ENCODE measurements at places on chromosomes 3 and 15.

- DNase-seq = no peak
Observed at GRCh38 chr3:26962492-26963360, 340.2 kb downstream of the LRRC3B start.

DNA sequence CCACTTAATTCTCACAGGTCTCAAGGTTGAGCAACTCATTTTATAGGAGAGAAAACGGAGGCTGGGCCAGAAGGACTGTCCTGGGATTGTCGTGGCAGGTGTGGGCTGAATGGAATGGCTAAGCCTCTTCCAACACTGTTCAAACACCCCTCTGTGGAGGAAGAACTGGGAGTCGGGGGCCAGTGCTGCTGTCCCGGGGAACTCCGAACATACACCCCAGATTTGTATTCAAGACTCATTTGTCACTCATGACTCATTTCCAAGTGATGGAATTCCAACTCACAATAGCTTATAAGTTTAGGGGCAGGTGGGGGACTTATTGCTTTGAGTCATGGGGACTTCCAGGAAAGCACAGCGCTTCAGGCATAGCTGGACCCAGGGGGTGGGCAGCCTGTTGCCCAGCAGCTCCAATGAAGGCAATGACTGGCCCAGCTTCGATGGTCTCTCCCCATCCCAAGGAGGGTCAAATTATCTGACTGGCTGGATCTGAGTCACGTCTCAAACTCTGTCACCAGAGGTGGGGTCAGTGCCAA is 72.5 kb downstream of the TM2D3 start:
- DNase-seq = no peak

DNA sequence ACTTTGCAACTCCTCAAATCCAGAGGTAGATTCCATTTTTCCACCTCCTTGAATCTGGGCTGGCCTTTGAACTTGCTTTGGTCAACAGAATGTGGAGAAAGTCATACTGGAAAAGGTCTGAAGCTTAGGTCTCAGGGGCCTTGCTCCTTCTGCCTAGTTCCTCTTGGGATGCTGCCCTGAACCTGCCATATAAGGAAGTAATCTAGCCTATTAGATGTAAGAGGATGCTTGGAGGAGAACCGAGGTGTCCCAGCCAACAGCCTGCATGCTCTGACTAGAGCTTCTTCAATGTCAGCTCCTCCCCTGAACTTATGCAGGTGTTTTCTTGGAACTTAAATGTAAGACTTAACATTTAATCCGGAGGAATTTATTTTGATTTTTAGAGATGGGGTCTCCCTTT is 2.0 kb upstream of the TMED3 start:
- peak; percentile 5 for DNase-seq

DNA sequence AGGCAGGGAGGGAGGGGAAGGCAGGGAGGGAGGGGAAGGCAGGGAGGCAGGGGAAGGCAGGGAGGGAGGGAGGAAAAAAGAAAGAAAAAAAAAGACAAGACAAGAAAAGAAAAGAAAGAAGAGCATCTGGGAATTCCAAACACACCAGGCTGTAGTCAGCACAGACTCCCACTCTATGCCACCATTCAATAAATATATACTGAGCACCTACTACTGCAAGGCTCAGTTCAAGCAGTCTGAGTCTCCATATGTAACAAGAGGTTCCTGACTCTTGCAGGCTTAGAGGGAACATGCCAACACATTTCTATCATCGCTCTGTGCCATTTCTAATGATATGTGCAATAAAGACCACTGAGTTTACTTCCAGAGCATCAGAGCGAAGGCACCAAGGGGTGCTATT is 47.7 kb downstream of the ANXA2 start:
- no peak for DNase-seq

GRCh38 chr15:52318729-52319500 is 23.3 kb upstream of the MYO5C start:
- DNase-seq = no peak

GRCh38 chr3:164737174-164737573 is 341.1 kb downstream of the SI start:
- no peak for DNase-seq

GRCh38 chr3:187456250-187456649 is 88.1 kb downstream of the RTP4 start:
- no peak for DNase-seq

- no peak for DNase-seq
Observed at GRCh38 chr15:96335411-96336024, 5.0 kb downstream of the NR2F2 start.

DNA sequence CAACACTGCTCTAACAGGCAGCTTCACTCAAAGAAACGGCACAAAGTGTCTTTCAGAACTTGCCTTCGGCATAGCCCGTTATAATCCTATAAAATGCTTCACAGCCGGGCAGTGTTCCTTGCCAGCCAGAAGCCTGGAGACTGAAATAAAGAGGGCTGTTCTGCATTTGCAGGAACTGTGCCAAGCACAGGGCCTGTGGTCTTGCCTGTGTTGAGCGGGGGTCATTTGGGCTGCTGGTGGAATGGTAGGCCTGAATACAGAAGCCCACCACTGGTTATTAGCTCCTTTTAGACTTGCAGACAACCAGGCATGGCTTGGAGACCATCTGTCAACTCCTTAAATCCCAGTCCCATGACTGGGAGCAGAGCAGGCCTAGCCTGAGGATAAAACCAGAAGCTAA is 4.7 kb upstream of the ARHGEF3 start:
- no peak for DNase-seq

- DNase-seq = no peak
Observed at GRCh38 chr3:31384117-31384516, 148.6 kb upstream of the STT3B start.

DNA sequence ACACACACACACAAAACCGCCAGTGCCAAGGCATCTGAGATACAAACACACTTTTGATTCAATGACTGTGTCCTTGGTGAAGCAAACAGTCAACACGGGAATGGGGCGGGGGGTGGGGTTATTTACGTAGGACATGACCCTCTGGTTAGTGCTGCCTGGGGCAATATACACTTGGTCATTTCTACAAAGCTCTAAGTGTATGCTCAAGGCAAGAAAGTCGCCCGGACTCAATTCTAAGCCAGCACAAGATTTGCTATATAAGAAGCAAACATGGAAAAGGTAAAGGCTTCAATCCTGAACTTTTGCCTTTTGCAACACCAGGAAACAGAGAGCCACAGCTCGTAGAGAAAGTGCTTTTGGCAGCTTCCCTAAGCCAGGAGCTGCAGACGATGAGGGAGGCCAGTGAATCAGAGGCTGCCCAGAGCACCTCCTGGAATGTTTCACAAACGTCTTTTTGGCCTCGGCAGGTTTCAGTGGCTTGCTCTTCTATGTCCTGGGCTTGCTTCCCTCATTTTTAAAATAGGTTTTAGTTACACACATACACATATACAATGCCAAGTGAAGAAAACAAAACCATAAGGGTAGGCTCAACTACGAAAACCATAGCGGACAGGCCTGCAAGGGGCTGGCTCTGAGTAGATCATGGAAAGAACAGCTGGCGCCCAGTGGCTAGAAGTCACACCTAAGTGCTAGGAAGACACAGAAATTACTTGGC is 73.6 kb downstream of the TM4SF4 start:
- no peak for DNase-seq

GRCh38 chr3:184567946-184568559 is 6.5 kb downstream of the EPHB3 start:
- no peak for DNase-seq

GRCh38 chr15:99181545-99181971 is 67.8 kb downstream of the TTC23 start:
- peak; percentile 67 for DNase-seq

- DNase-seq = no peak
Observed at GRCh38 chr3:167409611-167410010, 29.5 kb upstream of the ZBBX start.

DNA sequence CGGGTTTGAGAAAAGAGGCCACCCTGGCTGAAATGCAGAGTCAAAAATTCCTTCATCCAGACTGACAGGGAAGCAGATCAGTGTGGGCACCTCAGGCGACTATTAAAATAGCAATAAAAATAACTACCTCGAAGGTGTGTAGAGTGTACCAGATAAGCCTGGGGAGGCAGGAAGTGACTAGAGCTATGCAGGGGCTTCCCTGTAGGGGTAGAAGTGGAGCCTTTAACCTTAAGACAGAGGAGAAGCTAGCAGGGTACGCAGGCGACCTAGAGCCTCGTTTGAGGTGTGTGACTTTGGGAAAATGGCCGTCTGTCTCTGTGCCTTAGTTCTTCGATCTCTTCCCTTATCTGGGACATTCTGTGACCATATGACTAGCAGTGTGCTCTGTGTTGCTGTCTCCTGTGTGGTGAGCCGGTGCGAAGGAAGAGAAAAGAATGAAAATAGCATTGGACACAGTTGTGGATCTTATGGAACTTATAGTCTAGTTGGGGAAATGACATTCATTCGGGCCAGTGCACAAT is 17.6 kb downstream of the BHLHE40 start:
- no peak for DNase-seq

DNA sequence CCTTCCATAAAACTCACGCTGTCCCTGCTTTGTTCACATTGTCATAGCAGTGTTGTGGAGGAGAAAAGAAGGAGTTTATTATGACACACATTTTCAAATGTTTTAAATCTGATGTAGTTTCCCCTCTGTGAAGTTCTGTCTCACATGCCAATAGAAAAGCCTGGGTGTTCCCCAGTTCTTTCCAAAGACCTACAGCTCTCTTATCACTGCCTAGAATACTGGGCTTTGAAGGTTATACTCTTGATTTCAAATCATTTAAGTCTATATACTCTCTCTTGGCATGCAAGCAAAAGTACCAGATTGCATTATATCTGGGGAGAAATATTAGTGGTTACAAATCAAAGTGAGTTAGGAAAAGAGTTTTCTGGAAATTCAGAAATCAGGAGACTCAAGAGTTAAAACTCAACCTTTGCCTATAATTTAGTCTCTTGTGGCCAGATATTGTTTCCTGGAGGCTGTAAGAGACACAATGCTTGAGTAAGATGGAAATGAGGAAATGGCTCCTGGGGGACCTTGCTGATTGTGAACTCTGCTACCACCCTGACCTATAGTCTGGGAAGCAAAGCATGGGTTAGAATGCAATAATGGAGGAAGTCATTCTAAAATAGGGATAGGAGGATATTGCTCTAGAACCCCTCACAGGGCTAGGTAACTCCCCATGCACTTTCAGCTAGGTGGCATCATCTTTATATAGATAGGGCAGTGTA is 182.8 kb downstream of the KCNAB1 start:
- no peak for DNase-seq

DNA sequence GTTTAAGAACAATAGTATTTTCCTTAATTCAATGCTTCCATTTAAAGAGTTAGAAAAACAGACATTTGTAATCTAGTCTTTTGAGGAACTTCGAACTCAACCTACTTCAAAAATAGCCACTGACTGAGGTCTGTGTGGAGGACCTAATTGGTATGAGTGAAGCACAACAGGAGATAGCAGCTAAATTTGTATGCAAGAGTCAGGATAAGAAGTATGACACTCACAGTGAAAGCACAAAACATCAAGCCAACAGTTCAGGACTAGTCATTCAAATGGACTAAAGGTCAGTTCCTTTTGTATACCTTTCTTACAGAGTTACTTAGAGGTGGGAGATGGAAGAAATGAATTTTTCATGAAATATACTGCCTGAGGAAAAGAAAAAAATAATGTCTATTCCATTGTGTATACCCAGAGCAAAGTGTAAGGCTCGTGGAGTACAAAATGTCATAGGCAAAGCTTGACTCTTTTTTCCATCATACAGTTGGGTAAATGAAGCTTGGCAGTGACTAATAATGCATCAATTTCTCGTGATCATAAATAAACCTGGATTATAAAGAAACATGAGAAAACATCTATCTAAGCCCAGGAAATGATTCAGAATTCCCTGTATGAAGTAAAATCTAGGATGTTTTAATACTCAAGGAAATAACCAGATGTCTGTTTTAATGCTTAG is 1005.2 kb upstream of the CADM2 start:
- no peak for DNase-seq

DNA sequence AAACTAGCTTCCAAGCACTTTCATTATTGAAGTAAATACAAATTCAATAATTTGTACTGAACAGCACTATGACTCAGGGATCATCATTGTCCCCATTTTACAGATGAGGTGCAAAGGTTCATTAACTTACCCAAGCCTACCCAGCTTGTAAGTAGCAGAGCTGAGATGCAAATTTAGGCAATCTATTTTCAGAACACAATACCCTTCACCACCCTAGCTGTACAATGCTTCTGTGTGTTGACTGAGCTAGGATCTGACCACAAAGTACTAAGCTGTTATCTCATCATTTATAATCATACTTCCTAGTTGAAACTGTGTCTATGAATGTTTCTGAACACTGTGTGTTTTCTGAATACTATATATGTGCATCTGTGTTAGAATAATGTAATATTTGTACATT is 3.2 kb upstream of the ILDR1 start:
- DNase-seq = no peak

DNA sequence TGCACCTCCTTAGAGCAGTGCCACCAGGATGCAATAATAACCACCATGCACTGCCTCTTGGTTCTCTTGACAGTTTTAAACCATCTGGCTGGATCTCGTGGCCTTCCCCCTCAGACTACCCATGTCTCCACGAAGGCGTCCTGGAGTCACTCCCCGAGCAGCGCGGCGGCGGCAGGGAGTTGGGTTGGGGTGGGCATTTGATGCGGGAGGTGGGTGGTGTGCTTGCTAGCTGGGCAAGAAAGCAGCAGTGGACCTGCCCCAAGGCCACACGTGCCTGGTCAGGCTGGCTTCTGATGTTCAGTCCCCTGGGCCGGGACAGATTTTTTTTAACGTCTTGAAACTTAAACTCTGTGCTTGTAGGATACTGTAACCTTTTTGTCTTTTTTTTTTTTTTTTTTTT is 3.9 kb upstream of the TTLL3 start:
- DNase-seq = no peak

DNA sequence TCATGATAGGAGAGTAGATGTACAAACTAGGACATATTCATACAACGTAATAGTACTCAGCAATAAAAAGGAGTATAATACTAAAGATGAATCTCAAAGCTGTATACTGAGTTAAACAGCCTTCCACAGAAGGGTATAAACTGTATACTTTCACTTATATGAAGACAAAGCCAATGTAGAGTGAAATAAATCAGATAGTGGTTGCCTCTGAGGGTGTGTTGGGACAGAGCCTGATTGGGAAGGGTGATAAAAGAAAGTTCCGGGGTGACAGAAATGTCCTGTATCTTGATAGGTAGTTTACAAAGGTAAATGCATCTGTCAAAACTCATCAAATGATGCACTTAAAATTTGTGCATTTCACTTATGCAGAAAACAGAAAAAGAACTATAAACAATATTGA is 122.5 kb downstream of the ADAM10 start:
- no peak for DNase-seq

DNA sequence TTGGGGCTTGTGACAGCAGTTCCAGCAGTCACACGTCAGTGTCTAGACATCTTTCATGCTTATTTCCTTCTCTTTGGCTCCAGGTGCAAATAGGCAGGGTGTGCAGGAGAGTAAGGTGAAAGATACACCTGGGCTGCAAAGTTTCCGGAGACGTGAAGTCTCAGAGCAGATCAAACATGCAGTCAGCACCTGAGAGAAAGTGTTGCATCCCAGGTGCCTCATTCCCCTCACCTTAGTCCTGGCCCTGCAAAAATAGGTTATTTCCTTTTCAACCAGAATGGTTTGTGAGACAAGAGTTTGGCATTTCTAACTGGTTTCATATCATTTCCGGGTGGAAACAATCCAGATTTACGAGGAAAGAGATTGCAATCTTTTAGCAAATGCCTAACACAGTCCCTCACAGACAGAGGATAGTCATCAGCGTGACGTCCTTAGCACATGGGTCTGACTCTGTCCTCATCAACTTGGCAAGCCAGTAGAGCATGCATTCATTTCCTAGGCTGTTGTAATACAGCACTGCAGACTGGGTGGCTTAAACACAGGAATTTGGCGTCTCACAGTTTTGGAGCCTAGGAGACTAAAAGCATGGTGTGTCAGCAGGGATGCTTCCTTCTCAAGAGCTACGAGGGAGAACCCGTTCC is 58.2 kb upstream of the ARRDC4 start:
- no peak for DNase-seq

GRCh38 chr3:64187065-64187959 is 38.0 kb downstream of the PRICKLE2 start:
- no peak for DNase-seq

Data from NCI-H146 (cell line).